ENCODE measurements at places on chromosomes 13 and 19.

DNA sequence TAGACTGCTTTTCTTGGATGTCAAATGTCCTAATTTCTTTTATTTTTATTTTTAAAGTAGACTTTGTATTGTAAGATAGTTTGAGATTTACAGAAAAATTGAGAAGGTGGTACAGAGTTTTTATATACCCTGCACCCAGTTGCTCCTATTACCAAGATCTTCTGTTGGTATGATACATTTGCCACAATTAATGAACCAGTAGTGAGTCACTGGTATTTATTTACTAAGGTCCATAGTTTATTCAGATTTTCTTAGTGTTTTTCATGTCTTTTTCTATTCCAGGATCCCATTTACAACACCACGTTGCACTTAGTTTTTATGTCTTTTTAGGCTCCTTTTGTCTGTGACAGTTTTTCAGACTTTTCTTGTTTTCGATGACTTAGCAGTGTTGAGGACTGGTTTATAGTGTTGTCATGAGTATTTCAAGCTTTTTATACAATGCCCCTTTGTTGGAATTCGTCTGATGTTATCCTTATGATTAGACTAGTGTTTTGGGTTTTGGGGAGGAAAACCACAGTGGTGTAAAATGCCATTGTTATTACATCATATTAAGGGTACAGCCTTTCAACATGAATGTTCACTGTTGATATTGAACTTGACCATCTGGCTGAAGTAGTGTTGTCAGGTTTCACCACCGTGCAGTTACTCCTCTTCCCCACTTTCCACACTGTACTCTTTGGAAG lies 35.9 kb downstream of the COG3 start:
- DNase-seq, result no peak

DNA sequence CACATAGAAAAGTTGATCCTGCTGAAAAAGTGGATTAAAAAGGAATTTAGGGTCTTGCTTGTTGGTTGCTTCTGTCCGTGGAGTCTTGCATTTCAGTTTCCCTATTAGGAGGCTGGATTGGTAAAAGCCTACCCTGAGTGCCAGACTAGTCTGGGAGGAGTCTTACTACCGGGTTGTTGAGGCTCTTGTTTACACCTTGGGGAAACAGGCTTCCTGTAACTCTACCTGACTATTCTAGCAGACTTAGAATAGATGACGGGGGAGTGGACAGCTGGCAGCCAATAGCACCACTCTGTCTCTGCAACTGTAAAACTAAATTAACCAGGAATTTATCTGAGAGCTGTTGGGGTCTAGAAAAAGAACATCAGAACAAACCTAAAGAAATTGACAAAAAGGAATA lies 11.3 kb upstream of the MPHOSPH8 start:
- DNase-seq, result no peak

DNA sequence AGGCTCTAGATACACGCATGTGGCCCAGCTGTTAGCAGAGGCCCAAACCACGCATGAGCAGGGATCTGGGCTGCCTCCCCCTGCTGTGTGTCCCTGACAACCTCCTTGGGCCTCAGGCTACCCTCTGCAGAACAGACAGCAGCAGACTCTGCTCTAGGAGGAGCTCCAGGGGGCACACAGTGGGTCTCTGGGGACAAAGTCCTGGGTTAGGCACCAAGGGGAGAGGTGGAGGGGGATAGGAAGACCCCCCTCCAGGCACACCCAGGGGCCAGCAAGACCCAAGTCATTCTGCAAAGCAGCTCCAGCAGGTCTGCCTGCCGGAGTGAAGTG lies 8.0 kb downstream of the TINCR start:
- DNase-seq, result no peak

DNA sequence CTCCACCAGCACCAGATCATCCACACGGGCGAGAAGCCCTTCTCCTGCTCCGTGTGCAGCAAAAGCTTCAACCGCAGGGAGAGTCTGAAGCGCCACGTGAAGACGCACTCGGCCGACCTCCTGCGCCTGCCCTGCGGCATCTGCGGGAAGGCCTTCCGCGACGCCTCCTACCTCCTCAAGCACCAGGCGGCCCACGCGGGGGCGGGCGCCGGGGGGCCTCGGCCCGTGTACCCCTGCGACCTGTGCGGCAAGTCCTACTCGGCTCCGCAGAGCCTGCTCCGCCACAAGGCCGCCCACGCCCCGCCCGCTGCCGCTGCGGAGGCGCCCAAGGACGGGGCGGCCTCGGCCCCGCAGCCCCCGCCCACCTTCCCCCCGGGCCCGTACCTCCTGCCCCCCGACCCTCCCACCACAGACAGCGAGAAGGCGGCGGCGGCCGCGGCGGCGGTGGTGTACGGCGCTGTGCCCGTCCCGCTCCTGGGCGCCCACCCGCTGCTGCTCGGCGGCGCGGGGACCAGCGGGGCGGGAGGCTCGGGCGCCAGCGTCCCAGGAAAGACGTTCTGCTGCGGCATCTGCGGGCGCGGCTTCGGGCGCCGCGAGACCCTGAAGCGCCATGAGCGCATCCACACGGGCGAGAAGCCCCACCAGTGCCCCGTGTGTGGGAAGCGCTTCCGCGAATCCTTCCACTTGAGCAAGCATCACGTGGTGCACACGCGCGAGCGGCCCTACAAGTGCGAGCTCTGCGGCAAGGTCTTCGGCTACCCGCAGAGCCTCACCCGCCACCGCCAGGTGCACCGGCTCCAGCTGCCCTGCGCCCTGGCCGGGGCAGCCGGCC lies 9.4 kb downstream of the ZNF784 start:
- DNase-seq, result no peak

- DNase-seq, result no peak
Measured at GRCh38 chr19:38061294-38061693, 154.3 kb downstream of the SIPA1L3 start.

- DNase-seq, result no peak
Measured at GRCh38 chr13:66430269-66430668, 799.9 kb downstream of the PCDH9 start.

- DNase-seq, result no peak
Measured at GRCh38 chr13:96771486-96772367, 222.5 kb downstream of the OXGR1 start.

- no peak for DNase-seq
Measured at GRCh38 chr13:38417727-38418126, 68.1 kb downstream of the UFM1 start.

- DNase-seq, result peak; percentile 32
Measured at GRCh38 chr19:14369399-14370168, 11.7 kb upstream of the ADGRE5 start.

DNA sequence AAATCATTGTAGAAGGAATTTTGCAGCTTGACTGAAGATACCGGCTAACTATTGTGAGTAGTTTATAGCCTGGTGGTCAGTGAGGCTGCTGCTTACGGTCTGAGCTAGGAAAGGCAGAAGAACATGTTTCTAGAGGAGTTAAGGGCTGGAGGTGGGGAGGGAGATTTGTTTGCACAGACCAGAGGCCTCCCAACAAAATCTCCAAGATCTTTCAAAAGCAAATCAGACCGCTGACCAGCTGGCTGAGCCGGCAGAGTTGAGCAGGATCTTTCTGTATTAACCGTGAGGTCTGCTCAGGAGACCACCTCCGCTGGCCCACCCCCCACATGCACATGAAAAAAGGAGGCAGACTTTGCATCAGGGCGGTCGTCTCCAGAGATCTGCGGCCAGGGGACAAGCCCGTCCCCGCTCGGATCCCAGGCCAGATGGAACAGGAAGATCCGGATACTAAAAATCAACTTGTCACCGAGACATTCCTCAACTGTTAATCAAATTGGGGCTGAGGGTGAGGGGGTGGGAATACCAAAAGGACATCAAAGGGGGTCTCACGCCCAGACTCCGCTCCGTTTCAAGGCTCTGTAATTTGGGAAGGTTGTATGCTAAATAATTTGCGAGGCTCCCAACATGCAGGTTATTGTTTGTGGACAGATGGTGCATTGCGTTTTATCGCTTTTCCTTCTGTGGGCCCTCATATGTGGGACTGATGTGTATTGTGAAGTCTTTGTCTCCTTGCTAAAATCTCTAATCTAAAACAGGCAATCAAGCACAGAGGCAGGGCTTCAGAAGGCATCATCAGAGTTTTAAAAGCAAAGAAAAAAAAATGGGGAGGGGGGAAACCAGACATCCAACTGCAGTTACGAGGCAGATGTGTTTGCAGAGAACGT lies 319.0 kb downstream of the ZNF536 start:
- DNase-seq, result no peak

GRCh38 chr13:113401452-113402415 lies 37.8 kb upstream of the GRTP1 start:
- no peak for DNase-seq

DNA sequence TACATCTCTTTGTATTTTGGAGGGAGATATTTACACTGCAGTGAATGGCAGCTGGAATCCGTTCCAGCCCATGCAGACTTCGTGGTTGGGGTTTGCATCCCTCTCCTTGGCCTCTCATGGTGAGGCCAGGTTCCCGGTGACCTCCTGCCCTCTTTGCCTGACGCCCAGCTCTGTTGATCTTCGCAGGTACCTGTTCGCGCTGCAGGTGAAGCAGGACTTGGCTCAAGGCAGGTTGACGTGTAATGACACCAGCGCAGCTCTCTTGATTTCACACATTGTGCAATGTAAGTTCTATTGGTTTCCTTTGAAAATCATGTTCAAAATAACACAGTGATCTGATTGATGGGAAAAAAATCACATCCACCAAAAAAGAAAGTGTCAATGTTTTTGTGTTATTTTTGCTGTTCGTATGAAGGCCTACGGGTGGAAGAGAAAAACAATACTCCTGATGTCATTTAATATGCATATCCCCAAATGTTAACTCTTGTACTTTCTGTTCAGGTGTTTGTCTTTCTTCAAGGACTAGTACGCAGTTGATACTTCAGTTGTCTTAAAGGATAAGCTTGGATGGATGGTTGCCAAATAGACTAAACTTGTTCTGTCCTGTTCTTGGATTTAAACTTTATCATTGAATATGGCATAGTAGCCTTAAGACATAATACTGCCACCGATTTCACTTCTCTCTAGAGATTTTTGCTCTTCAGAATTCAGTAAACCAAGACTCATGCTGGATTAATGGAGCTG lies 199.1 kb downstream of the STK24 start:
- DNase-seq, result no peak

DNA sequence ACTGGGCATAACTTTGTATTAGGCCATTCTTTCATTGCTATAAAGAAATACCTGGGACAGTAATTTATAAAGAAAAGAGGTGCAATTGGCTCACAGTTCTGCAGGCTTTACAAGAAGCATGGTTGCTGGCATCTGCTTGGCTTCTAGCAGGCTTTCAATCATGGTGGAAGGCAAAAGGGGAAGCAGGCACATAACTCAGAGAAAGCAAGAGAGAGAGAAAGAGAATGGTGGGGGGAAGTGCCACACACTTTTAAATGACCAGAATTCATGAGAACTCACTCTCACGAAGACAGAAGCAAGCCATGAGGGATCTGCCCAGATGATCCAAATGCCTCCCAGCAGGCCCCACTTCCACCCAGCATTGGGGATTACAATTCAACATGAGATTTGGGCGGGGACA lies 179.7 kb downstream of the SPRY2 start:
- no peak for DNase-seq

GRCh38 chr13:37486171-37486681 lies 112.3 kb downstream of the POSTN start:
- DNase-seq, result no peak

- no peak for DNase-seq
Measured at GRCh38 chr19:5352229-5352763, 11.7 kb upstream of the PTPRS start.

- DNase-seq, result no peak
Measured at GRCh38 chr13:72104656-72105180, 237.7 kb upstream of the DACH1 start.

DNA sequence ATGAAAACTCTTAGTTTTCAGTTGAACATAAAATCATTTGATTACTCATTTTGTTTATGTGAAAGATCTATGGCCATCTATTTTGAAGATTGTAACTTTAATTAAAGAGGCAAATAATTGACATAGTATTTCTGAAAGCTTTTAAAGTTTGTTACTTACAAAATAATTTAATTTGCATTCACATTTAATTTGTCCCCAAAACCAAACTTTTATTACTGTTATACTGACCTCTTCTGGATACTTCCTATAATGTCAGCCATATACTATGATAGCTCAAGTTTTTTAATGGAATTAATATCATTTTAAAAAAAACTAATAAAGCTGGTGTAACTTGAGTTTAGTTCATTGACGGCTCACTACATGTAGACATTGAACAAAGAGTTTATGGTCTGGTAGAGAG lies 4.9 kb upstream of the SGCG start:
- no peak for DNase-seq

GRCh38 chr19:5814852-5815246 lies 10.0 kb downstream of the NRTN start:
- DNase-seq, result no peak

DNA sequence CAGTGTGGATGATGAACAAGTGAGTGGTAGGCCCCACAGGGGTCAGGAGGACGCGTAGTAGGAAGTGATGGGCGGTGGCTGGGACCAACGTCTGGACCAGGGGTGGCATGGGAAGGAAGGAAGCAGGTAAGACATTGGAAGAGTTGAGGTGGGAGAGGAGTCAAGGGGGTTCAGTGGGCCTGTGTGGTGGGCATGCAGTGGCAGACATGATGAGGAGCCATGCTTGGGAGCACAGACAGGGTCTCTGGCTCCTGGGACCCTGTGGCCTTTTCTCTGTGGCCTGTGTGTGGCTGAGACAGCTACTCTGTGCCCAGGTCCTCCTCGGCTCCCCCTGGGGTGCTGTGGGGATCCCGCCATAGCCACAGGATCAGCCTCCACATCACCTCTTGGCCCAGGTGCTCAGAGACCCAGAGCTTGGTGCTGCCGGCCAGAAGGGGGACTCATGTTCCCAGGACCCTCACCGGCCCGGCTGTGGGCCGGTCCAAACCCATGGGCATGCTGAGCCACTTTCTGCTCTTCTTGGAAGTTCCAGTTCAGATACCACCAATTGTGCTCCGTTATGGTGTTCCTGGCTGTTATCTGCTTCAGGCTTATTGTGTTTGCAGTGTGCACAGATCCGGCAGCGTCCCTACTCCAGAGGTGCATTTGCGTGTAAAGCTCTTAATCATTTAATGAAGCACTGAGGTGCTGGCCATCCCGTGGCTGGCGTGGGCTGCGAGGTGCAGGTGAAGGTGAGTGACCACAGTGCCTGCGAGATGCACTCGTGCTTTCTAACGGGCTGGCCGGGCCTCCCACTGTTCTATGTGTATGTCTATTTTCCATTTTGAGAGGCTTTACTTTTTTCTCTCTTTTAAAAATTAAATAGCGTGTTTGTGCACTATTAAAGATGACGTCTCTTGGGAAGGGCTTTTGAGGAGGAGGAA lies 147.9 kb downstream of the TEX29 start:
- DNase-seq, result no peak

GRCh38 chr19:29515706-29516357 lies 10.0 kb upstream of the VSTM2B start:
- no peak for DNase-seq

- no peak for DNase-seq
Measured at GRCh38 chr19:3515891-3516422, 9.8 kb downstream of the FZR1 start.
